ENCODE measurements at places on chromosomes 4 and X. TPM values are rescaled to one million over a fixed set of nuclear protein-coding genes. Genes with fewer than 3 reads are reported as not detected.

GRCh38 chr4:4227510-4228355, 1.0 kb upstream of the OTOP1 start:
- 0 out of 2 replicates have a peak, but pooled peaks cover 2% of the 10 kb centered on the region for H3K4me1 ChIP-seq
- no peak overlapping the region for H3K4me3 ChIP-seq
- DNase-seq: no peak
- H3K27me3 ChIP-seq: no peaks in the 10 kb centered on the region
- no peaks in the 10 kb centered on the region for H3K36me3 ChIP-seq

- H3K27me3 ChIP-seq: no peaks in the 10 kb centered on the region
- H3K36me3 ChIP-seq: no peaks in the 10 kb centered on the region
- no peak overlapping the region for H3K27ac ChIP-seq
- DNase-seq: no peak
- no peak overlapping the region for H3K4me3 ChIP-seq
Measured at GRCh38 chrX:130952266-130953043, 49.4 kb upstream of the ENOX2 start.

DNA sequence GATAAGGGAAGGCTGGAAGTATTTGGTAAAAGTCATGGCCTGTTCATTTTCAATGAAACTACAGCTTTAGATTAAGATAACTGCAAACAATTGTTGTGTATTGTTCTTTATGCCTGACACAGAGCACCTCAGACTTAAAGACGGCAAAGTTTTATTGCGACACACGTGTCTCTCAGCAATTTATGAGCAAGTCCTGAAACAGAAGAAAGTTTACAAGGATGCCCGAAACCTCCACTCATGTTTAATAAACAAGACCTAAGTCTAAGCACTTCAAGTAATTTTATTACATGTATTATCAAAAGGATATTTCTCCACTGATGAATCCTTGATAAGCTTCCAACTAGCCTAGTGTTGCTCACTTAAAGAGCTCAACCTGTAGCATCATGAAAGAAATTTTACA, 51.0 kb downstream of the DHX15 start:
- no peak overlapping the region for H3K4me3 ChIP-seq
- DNase-seq: no peak
- H3K27me3 ChIP-seq: no peaks in the 10 kb centered on the region
- H3K4me1 ChIP-seq: no peaks in the 10 kb centered on the region
- no peak overlapping the region for H3K27ac ChIP-seq
- peaks cover 81% of the 10 kb centered on the region for H3K36me3 ChIP-seq

DNA sequence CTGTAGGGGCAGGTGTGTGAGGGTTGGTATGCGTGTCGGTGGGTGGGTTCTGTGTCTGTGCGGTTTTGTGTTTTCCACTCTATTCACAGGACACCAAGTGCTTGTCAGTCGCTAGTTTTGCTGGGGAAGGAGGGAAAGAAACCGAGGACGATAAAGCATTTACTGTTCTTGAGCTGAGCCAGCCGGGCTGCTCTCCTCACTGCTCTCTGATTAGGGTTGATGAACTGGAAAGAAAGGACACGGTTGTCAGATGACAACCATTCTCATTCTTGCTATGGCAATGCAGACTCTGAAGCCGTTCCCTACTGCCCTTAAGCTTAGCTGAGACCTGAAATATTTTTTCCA, 832 bp downstream of the EGFL6 start:
- no peak for DNase-seq
- no peaks in the 10 kb centered on the region for H3K36me3 ChIP-seq
- H3K27me3 ChIP-seq: no peaks in the 10 kb centered on the region
- no peak overlapping the region for H3K27ac ChIP-seq

GRCh38 chrX:73867144-73867543, 304.1 kb downstream of the CHIC1 start:
- no peak for DNase-seq
- H3K4me1 ChIP-seq: no peaks in the 10 kb centered on the region
- no peak overlapping the region for H3K4me3 ChIP-seq
- H3K27ac ChIP-seq: no peak overlapping the region
- no peaks in the 10 kb centered on the region for H3K27me3 ChIP-seq
- H3K36me3 ChIP-seq: no peaks in the 10 kb centered on the region

PRR32 gene
- not detected for total RNA-seq

VAMP7 gene
- 35.6 TPM for total RNA-seq

FATE1 gene
- not detected for total RNA-seq
